Hematopoietic multipotent progenitor cell treated with erythropoietin and hydrocortisone succinate and interleukin-3 and kit ligand, for 8 days (in vitro differentiated cells): ENCODE measurements at places on chromosomes 12 and 14.

- DNase-seq: peak; percentile 34
These were observed 125.3 kb upstream of the HIF1A start for GRCh38 chr14:61569812-61570548.

DNA sequence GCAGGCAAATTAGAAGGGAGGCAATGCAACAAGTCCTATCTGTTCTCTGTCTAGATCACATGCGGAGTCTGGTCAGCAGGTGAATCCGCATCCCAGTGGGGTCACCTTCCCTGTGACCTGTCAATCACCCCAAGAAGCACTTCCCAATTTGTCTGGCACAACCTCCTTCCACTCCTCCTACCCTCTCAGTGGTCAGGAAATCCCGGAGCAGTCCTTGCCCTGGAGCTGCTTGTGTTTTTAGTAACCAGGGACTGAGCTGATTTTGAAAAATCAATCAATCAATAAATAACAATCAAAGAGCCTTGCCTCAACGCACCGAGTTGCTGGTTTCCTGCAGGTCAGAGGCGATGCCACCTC, 572 bp upstream of the ACSS3 start:
- no peak for DNase-seq

- no peak for DNase-seq
These were observed 820.7 kb upstream of the FBXO33 start for GRCh38 chr14:40252817-40253447.

DNA sequence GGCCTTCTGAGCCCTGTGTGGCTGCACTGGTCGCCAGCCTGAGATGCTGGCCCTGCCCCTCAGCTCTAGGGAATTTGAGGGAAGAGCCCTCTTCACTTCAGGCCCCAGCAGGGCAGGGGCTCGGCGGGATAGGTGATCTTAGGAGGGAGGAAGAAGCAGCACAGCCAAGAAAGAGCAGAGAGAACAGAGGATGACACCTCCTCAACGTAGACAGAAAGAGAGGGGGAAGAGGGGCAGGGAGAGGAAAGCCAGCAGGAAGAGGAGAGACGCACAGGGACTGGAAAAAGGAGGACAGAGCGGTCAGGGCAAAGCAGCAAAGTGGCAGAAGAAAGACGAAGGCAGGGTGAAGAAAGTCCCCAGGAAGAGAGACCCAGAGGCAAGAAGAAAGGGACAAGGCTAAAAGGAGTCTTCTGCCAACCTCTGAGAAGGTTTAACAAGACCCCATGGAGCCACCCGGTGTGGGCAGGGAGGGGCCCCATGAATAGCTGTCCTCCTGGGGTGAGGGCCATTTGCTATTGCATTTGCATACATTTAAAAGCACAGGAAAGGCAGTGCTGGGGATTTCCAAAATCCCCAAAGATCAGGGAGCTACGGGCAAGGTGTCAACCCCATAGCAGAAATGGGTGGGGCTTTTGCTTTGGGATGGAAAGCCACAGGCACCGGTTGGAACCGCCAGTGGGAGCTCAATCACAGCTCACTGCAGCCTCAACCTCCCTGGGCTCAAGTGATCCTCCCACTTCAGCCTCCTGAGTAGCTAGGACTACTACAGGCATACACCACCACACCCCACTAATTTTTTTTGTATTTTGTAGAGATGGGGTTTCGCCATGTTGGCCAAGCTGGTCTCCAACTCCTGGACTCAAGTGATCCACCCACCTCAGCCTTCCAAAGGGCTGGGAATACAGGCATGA, 22.7 kb downstream of the CMKLR1 start:
- no peak for DNase-seq

- no peak for DNase-seq
These were observed 46.8 kb downstream of the AMN start for GRCh38 chr14:102969060-102969791.

GRCh38 chr14:34604995-34605394, 25.0 kb downstream of the SNX6 start:
- DNase-seq: no peak

- no peak for DNase-seq
These were observed 88.8 kb downstream of the CCDC60 start for GRCh38 chr12:119423285-119423684.

- DNase-seq: no peak
These were observed 16.5 kb downstream of the SCNN1A start for GRCh38 chr12:6358881-6359280.

DNA sequence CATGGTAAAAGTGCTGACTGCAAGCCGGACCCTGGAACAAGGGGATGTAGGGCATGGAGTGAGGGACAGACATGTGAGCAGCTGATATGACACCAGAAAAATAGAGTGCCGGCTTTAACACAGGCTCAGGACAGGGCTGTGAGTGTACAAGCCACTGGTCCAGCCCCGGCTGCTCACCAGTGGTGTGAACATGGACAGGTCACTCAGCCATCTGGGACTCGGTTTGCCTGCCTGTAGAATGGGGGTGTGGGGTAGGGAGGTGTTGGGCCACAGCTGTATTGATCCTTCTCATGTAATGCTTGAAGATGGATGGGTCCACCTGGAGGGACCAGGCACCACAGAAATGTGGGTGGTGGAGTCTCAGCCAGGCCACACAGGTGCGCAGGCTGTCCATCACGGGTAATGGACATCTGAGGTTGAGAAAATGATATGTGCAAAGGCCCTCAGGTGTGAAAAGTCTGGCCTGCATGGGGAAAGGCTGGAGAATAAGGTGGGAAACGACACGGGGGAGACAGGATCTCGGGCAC, 10.6 kb upstream of the KRT74 start:
- no peak for DNase-seq
